ENCODE measurements at places on chromosomes 7 and 10.
A peak's percentile ranks its signal among the peaks of the same experiment; 100 is the strongest.

DNA sequence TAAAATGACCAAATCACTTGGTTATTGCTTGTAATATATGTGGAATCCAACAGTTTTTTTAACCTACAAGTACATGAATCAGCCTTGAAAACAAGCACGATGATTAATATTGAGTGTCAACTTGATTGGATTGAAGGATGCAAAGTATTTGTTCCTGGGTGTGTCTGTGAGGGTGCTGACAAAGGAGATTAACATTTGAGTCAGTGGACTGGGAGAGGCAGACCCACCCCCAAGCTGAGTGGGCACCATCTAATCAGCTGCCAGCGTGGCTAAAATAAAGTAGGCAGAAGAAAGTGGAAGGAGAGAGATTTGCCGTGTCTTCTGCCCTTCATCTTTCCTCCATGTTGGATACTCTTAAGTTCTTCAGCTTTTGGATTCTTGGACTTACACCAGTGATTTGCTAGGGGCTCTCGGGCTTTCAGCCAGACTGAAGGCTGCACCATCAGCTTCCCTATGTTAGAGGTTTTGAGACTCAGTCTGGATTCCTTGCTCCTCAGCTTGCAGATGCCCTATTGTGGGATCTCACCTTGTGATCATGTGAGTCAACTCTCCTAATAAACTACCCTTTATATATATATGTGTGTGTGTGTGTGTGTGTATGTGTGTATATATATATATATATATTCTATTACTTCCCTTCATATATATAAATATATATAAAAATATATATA, 118.4 kb upstream of the WDR11 start:
- DNase-seq: no peak

DNA sequence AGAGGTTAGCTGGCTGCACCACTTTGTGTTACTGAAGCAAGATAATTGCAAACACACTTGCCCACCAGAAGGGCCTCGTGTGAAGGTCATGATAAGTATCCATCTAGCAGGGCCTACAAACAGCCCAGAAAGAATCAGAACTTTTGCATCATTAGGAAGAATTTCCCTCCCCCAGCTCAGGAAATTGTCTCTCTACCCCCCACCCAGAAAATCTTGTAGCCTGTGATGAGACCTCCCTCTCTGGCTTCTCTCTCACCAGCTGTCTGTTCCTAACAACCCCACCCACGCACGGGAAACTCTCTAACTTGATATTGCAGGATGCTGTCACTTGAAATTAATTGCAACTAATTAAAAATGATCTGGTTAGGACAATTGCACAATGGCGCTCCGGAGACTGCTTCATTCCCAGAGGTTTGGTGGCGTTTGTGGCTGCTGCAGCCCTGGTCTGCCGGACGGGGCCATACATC, 34.5 kb downstream of the ZNF503 start:
- DNase-seq: no peak

GRCh38 chr7:2287745-2288144, 26.5 kb downstream of the SNX8 start:
- no peak for DNase-seq

DNA sequence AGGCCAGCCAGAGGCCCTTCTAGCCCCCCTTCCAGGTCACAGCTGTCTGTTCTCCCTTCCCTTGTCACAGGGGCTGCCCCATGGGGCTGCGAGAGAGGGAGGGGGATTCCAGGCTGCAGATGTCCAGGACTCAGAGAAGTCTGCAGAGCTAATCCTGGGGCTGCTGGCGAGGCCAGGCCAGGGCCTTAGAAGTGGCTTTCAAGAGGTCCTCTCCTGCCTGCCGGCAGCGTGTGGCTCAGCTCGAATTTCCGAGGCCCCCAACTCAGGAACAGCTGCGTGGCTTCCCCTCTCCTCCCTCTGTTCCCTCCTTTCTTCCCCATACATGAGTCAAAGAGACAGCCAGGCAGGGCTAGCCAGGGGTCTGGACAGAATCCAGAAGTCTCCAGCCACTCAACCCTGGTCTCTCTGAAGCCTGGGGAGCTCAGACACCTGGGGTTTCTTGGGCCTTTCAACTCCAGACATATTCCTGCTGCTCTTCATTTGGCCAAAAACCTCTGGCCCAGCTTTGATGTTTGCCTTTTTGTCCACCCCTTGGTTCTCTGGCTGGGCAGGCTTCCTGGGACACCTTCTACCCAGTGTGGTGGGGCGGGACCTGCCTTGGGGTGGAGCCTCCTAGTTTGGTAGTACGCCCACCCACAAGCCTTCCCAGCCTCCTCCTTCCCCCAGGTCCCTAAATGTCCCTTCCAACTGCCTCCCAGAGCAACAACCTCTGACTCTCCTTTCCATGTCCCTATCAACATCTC, 21.8 kb upstream of the EIF5AL1 start:
- DNase-seq: no peak

DNA sequence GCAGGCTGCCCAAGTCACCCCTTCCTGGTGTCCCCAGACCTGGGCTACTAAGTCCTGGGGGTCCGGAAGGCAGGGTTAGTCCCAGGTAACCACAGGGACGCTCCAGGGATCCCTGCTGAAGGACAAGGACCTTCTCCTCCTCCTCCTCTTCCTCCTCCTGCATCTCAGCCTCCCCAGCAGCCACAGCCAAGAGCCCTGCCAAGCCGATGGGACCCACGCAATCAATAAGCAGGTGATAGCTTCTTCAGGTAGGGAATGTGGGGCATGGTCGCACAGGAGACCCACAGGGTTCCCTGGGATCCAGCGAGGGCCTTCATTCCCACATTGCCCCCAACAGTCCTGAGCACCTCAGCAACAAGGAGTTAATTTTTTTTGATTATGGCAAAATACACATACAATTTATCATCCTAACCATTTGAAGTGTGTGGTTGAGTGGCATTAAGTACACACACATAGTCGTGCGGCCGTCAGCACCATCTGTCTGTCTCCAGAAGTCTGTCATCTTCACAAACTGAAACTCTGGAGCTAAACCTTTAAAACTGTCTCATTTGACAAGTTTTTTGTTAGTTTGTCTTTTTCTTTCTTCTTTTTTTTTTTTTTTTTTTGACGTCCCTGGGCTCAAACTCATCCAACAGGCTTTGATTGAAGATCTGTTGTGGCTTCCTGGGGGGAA, 12.1 kb downstream of the CRYGN start:
- DNase-seq: no peak

DNA sequence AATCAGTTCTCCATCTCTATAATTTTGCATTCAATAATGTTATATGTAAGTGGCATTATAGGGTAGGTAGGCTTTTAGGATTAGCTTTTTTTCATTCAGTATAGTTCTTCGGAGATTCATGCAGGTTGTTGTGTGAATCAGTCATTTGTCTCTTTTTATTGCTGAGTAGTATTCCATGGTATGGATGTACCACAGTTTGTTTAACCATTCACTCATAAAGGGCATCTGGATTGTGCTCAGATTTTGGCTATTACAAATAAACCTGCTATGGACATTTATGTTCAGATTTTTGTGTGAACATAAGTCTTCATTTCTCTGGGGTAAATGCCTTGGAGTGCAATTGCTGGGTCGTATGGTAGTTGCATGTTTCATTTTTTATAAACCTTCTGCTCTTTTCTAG, 4.4 kb upstream of the OGDHL start:
- DNase-seq: no peak

GRCh38 chr7:20283385-20283784, 47.3 kb upstream of the ITGB8 start:
- no peak for DNase-seq

- DNase-seq: no peak
These were observed 109.3 kb downstream of the AOAH start for GRCh38 chr7:36614959-36615358.

DNA sequence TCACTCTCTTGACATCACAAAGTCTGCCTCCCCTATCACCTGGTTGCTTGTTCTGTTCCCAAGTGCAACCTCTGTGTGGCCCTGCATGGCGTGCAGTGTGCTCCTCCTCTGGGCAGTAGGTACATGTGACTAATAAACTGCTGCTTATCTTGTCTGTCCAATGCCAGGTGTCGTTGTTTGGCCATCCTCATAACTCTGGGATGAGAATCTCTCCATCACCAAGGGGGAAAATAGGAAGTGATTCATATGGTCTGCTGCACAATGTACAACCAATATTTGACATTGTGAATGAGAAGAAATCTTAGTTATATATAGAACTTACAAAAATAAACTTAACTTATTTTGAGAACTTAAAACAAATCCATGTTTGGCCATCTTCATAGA, 135.2 kb downstream of the INHBA start:
- DNase-seq: no peak

DNA sequence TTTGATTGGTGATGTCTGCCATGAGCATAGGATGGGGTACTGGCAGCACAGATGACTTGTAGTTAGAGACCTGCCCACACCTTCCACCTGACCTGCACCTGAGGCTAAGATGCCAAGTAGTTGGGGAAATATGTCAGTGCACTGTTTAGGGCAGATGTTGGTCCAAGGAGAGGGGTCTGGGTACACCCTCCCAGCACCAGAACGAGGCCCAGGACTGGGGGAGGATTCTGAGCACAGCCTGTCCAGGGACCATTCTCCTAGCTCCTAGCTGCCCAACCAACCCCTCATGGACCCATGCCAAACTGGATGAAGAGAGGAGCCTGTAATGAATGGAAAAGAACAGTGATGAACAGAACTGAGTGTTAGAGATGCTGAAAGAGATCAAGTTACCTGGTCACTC, 28.0 kb downstream of the FRMPD2 start:
- peak; percentile 27 for DNase-seq

GRCh38 chr7:16590424-16590823, 55.1 kb downstream of the ANKMY2 start:
- no peak for DNase-seq

DNA sequence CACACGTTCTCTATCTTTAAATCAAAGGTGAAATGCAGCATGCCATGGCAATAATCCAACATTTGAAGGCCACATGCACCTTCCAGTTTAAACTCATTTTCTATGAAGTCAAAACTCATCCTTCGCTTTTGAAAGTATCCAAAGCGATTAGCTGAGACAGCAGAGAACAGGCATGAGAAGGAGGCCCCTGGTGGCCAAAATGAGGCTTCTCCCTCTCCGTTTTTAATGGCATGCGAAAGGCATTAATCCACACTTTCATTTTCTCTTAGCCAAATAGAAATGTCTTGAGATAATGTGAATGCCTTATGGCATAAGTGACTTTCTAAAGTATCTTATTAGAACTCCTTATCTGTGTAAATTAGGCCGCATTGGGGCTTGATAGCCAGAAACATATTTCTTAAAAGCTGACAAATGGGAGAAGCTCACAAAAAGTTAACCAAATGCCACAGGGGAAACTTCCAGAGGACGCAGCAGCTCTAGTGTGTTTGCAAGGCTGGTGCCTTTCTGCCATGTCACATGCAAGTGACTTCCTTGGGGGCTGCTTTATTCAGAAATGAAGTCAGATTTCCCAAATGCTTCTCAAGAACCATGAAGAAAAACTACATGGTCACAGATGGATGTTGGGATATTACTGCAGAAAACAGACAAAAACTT, 1189.6 kb downstream of the SORCS1 start:
- no peak for DNase-seq

DNA sequence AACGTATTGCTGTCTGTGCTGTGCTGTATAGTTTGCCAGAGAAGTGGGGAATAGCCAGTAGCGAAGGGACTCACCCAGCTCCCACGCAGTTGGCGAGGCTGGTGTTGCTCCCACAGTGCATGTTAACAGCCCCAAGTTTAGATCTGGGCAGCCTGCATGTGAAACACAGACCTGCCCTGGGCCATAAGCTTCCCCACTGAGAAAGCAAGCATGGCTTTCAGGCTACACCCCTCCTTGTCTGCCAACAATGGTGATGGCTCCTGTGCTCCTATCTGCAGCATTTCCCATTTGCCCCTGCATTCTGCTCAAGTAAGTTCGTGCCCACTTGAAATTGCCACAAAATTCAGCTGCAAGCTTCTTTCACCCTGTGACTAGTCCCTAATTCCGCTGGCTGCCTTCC, 57.5 kb downstream of the IPMK start:
- DNase-seq: no peak

DNA sequence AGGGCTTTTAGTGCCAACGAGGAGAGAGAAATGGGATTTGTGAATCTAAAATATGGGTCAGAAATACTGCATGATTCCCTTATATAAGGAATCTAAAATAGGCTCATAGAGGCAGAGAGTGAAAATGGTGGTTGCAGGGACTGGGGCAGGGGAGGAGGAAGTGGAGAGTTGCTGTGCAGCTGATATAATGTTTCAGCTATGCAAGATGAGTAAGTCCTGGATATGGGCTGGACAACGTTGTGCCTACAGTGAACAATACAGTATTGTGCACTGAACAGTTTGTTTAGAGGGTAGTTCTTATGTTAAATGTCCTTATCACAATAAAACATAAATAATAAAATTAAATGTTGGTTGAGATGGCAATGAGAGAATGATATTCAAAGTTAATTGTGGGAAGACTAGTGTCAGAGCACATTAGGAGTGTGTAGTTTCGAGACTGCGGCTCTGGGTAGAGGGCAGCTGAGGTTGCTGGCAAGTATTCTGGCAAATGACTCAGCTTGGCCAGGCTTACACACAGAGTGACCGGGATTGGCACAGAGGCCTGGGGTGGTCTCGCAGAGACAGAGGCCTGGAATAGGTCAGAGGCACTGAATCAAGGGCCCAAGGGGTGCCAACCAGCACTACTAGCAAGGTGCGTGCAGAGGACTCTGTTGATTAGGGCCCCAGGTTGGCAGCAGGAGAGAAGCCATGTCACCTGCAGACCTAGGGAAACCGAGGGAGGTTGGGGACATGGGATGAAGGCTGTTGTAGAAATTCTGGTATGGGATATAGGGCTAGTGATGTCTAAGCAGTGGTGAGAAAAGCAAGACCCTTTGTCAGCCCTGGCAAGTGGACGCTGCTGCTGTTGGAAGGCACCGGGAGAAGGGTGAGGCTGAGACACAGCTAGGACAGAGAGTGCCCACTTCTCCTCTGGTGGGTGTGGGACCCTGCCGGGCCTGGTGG, 2.8 kb upstream of the DEPP1 start:
- DNase-seq: no peak

GRCh38 chr10:17196573-17196972, 4.9 kb downstream of the TRDMT1 start:
- DNase-seq: no peak

DNA sequence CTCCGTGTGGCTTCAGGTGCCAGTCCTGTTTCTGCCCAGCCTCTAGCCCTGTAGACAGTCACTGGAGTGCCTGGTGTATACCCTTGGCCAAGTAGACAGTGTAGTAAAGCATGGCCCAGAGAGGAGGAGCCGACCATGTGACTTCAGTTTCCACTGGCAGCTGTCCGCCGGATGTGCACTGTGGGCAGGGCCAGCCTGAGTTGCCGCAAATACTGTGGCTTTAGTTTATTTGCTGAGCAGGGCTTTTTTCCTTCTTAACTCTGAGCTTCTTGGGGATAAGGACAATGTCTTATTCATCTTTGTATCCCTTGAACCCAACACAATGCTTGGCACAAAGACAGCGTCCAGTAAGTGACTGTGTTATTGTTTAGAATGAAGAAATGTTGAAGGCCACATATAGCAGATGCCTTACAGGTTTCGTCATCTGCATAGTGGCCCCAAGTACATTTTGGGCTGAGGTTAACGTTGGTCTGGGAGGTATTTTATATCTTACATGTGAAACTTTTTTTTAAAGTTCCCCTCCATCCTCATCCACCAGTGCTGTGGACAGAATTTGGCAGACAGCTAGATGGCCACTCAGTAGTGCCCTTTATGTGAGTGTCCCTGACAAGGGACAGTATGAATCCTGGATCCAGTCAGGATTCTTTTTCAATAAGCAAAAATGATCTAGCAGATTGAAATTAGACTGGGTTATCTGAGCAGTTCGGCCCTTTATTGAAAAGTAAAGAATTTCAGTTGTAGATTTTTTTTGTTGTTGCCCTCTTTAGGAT, 40.6 kb downstream of the CYP17A1 start:
- DNase-seq: no peak

Measured in type B pancreatic cell (in vitro differentiated cells).